Gastrocnemius medialis (tissue), 4 donors: ENCODE measurements at places on chromosomes 6 and 20. TPM values are rescaled to one million over a fixed set of nuclear protein-coding genes. Genes with fewer than 3 reads are reported as not detected.

DNA sequence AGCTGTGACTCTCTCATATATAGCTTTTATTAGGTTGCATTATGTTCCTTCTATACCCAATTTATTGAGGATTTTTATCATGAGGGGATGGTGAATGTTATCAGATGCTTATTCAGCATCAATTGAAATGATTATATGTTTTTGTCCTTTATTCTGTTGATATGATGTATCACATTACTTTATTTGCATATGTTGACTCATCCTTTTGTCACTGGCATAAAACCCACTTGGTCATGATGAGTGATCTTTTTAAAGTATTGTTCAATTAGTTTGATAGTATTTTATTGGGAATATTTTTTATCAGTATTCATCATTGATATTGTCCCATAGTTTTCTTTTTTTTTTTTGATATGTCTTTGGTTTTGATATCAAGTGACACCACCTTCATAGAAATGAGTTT is 529.9 kb downstream of the MMUT start:
- no peak for DNase-seq

DNA sequence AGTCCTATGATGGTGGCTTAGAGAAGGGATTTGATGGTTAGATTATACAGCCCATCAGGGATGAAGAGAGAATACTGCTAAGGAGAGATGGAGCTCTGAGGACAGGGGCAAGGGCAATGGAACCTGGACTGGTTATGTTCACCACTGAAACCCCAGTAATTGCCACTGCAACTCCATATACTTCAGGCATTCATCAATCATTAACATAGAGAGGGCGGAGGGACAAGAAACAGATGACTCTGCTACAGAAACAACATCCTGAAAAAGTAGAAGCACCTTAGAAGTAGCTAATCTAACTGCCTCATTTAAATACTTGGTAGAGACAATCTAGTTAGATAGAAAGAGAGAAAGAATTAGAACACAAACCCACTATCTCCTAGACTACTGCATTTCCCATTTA is 89.8 kb downstream of the MDN1 start:
- DNase-seq, result no peak

The FRS3 gene
- 6.6 TPM for total RNA-seq

The CLPSL1 gene
- total RNA-seq, result not detected

DNA sequence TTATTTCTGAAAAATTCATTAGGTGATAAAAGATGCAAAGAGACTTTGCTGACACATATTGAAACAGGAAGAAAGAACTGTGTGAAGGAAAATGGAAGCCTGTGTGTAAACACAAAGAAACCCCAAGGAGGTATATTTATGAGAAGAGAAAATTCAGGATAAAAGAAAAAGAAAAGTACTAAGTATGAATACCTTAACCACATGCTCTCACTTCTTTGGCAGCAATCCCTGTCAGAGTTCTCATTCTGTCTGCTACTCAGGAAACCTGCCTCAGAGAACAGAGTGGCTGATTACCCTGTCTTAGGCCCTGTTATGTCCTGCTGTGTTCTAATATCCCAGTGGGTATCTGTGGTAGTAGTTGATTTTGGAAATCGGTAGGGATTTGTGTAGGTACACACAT is 457.9 kb downstream of the TBC1D32 start:
- DNase-seq, result no peak

The PTCHD4 gene
- total RNA-seq, result 0.15 TPM
